Astrocyte (in vitro differentiated cells and primary cell): ENCODE measurements at places on chromosomes 3 and 15.

- no peaks in the 10 kb centered on the region for H3K4me1 ChIP-seq
- no peak for DNase-seq
- no peaks in the 10 kb centered on the region for H3K27me3 ChIP-seq
- H3K4me3 ChIP-seq, result no peak overlapping the region
- no peak overlapping the region for H3K27ac ChIP-seq
- no peaks in the 10 kb centered on the region for H3K36me3 ChIP-seq
These were observed 14.3 kb upstream of the MOBP start for GRCh38 chr3:39453134-39453533.

DNA sequence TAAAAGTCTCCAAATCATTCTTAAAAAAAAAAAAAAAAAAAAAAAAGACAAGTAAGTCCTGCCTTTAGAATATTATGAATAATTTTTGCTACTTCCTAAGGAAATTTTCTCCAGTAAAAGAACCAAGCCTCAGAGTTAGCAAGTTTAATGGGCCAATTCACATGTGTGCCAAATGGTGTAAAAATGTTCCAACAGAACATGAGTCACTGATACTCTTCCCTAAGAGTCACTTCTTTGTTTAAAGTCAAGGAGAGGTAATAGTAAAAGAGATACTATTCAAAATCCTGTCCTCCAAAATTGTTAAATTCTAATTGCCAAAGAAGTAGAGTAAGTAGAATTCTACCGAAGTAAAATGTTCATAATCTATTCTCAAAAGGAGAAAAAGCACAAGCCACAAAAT is 17.7 kb upstream of the CPA3 start:
- peak; percentile 28 for DNase-seq
- no peak overlapping the region for H3K27ac ChIP-seq
- no peaks in the 10 kb centered on the region for H3K27me3 ChIP-seq

GRCh38 chr3:173258697-173259096 is 117.7 kb upstream of the SPATA16 start:
- no peaks in the 10 kb centered on the region for H3K36me3 ChIP-seq
- H3K4me3 ChIP-seq, result no peak overlapping the region
- DNase-seq, result no peak
- H3K27ac ChIP-seq, result no peak overlapping the region
- H3K4me1 ChIP-seq, result no peaks in the 10 kb centered on the region

- peaks cover 11% of the 10 kb centered on the region for H3K27me3 ChIP-seq
- DNase-seq, result no peak
- H3K36me3 ChIP-seq, result no peaks in the 10 kb centered on the region
- H3K4me1 ChIP-seq, result no peaks in the 10 kb centered on the region
- no peak overlapping the region for H3K4me3 ChIP-seq
These were observed 9.7 kb downstream of the RHCG start for GRCh38 chr15:89486726-89487050.

DNA sequence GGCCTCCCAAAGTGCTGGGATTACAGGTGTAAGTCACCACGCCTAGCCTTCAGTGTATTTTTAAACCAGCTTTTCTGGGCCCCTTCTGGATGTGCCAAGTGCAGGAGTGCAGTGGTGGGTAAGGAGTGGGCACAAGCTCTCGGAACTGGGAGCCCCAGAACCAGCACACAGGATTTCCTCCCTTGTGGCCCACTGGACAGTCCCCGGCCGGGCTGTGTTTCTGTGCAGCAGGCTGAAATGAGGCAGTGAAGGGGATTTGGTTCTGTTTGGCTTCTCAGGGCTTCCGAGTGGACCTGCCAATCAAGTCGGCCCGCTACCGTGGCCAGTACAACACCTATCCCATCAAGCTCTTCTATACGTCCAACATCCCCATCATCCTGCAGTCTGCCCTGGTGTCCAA is 14.4 kb downstream of the SEC61A1 start:
- no peaks in the 10 kb centered on the region for H3K27me3 ChIP-seq
- DNase-seq, result no peak
- no peak overlapping the region for H3K27ac ChIP-seq
- H3K4me3 ChIP-seq, result no peak overlapping the region
- peaks cover 92% of the 10 kb centered on the region for H3K36me3 ChIP-seq

DNA sequence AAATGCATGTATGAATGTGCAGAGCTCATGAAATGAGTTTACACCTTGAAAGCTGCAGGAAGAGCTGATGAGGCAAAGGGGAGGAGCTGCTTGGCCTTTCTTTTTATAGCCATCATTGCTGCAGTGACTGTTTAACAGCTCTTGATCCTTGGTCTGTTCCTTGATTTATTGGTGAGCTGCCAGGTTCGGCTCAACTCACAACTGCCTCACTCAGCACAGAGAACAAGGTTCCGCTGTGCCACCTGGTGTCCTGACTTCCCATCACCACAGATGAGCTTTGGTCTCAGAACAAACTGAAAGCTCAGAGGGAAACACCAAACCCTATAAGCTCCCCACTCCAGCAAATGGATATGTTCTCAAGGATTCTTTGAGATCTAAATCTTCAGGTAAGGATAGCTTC is 626.1 kb downstream of the MAGI1 start:
- H3K4me1 ChIP-seq, result no peaks in the 10 kb centered on the region
- H3K27me3 ChIP-seq, result no peaks in the 10 kb centered on the region
- H3K4me3 ChIP-seq, result no peak overlapping the region
- no peak for DNase-seq

GRCh38 chr3:132726341-132726823 is 4.2 kb upstream of the NPHP3 start:
- peaks cover 4% of the 10 kb centered on the region for H3K27me3 ChIP-seq
- peaks cover 7% of the 10 kb centered on the region for H3K4me1 ChIP-seq
- DNase-seq, result no peak
- H3K27ac ChIP-seq, result no peak overlapping the region

GRCh38 chr3:133750259-133750656 is 4.1 kb downstream of the TF start:
- H3K36me3 ChIP-seq, result no peaks in the 10 kb centered on the region
- no peak overlapping the region for H3K4me3 ChIP-seq
- peaks cover 17% of the 10 kb centered on the region for H3K27me3 ChIP-seq
- H3K4me1 ChIP-seq, result no peaks in the 10 kb centered on the region
- no peak for DNase-seq
- no peak overlapping the region for H3K27ac ChIP-seq

DNA sequence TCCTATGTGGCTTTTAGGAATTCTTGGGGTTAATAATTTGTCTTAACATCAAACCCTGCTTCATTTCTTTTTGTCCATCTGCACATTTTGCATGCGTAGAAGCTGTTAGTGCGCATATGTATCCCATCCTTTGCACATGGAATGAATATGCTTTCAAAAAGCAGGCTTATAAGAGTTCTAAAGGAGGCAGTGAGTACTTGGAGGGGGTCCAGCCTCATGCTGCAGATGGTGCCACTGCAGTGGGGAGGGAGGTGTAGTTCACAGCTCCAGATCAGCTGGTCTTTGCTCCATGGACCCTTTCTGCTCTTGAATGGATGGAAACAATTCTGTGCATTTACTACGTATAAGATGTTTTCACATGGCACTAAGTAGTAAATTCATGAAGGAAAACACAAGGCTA is 20.7 kb upstream of the SSR3 start:
- H3K36me3 ChIP-seq, result no peaks in the 10 kb centered on the region
- DNase-seq, result no peak
- H3K4me1 ChIP-seq, result no peaks in the 10 kb centered on the region
- no peaks in the 10 kb centered on the region for H3K27me3 ChIP-seq

DNA sequence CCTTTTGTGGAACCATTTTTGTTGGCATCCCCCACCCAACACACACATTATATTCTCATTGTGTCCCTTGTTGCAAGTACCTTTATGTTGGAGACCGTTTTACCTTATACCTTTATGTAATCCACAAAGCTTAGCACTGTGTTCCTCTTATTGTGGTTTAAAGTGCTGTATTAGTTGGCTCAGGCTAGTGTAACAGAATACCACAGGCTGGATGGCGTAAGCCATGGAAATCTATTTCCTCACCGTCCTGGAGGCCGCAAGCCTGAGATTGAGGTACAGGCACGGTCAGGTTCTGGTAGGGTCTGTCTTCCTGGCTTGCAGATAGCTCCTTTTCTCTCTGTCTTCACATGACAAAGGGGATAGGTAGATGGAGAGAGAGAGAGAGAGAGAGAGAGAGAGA is 302.8 kb downstream of the ROBO2 start:
- no peaks in the 10 kb centered on the region for H3K27me3 ChIP-seq
- no peak overlapping the region for H3K27ac ChIP-seq

DNA sequence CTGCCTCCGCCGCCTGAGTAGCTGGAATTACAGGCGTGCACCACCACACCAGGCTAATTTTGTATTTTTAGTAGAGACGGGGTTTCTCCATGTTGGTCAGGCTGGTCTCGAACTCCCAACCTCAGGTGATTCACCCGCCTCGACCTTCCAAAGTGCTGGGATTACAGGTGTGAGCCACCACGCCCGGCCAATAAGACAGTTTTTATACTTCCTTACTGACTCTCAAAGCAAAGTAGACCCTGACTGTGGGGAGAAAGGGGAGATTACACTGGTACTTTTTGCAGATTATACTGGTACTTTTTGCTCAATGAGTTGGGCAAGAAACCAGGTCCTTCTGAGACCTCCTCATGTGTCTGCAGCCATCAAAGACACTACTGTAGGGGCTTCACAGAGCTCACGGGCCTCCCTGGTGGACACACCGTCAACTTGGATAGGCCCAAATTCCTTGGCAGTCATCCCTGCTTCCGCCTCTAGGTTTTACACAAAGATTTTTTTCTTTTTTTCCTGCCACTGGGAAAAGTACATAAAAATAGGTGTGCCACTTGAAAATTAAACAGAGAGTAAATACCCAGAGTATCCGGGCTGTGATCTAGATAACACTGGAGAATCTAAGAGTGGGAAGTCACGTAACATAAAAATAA is 143.3 kb upstream of the WNT5A start:
- no peak for DNase-seq
- no peaks in the 10 kb centered on the region for H3K27me3 ChIP-seq
- no peaks in the 10 kb centered on the region for H3K36me3 ChIP-seq
- no peak overlapping the region for H3K27ac ChIP-seq
